Cardiac atrium fibroblast (primary cell): ENCODE measurements at places on chromosomes 6 and 20. TPM values are rescaled to one million over a fixed set of nuclear protein-coding genes. Genes with fewer than 3 reads are reported as not detected.

The IPCEF1 gene
- not detected in 2 replicates for total RNA-seq

The RNF8 gene
- total RNA-seq = 13.9 and 22.7 TPM in 2 replicates

The AGER gene
- total RNA-seq = 1.6 and 2.6 TPM in 2 replicates

The SAMD3 gene
- not detected in 2 replicates for total RNA-seq

The C6orf52 gene
- 5.8 TPM in 1 of 2 replicates, not detected in the other for total RNA-seq

The GRM1 gene
- not detected in 2 replicates for total RNA-seq

The TFAP2D gene
- not detected in 2 replicates for total RNA-seq
